Fibroblast of mammary gland (primary cell): ENCODE measurements at places on chromosomes 2 and 18.
A peak's percentile ranks its signal among the peaks of the same experiment; 100 is the strongest.

- DNase-seq: no peak
Observed at GRCh38 chr2:187320846-187321245, 127.2 kb downstream of the CALCRL start.

DNA sequence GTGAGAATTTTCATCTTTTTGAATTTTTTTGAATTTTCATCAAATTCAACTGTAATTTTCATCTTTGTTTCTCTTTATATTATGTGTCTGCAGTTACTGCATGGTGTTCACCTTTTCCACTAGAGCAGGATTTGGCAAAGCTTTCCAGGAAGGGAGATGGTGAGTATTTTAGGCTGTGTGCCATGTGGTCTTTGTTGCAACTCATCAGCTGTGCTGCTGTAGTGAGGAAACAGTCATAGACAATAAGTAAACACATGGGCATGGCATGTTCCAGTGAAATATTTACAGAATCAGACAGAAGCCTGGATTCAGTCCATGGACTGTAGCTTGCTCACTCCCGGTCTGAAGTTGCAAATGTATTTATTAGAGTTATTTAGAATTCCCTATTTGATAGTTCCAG is 120.4 kb downstream of the DCDC2C start:
- DNase-seq: peak; percentile 79

DNA sequence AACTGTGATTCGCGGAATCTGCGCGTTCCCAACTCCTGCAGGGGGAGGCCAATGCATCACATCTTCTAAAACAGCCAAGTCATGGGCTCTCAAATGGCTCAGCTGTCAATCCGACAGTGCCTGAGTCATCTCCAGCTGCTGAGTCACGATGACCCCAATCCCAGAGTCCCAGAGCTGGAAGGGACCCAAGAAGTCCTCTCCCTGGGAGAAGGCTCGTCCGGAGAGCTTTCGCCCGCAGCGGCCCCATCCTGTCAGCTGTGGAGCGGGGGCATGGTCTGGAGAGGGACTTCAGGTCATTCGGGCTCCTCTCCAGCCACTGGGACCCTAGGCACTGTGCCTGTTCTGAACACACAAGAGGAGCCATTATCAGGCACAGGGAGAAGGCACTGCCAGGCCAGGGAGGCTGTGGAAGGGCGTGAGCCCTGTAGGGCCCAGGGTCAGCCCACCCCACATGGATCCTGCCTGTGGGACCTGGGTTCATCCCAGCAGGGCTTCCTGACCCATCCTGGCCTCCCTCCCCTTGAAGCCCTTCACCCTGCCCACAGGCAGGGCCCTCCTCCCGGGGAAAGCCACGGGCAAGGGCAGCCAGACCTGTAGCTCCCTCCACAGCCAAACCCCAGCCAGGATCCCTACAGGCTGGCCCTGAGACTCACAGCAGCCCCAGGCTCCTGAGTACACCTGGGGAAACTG is 47.6 kb upstream of the GPC1 start:
- peak; percentile 98 for DNase-seq

GRCh38 chr2:170408461-170409163 is 230.7 kb downstream of the MYO3B start:
- DNase-seq: no peak

- no peak for DNase-seq
Observed at GRCh38 chr2:220509096-220509757, 881.8 kb downstream of the SLC4A3 start.

- no peak for DNase-seq
Observed at GRCh38 chr2:11699686-11700670, 30.0 kb upstream of the NTSR2 start.

DNA sequence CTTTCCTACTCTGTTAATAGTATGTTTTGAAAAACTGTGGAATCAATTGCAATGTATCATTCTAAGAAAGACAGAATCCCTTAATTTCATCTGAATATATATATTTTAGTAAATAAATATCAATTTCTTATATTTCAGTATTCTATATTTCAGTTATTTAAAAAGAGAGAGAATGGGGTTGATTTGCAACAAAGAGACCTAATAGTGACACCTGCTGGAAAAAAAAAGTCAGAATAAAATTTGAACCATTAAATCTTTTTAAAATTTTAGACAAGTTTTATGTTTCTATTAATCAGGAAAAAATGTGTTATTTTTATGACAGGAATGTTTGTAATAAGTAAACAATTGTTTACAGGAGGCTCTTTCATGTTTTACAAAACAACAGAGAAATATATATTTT is 20.7 kb upstream of the CCNT2 start:
- peak; percentile 26 for DNase-seq

- no peak for DNase-seq
Observed at GRCh38 chr18:56021136-56021808, 433.3 kb upstream of the TCF4 start.
